ENCODE measurements at places on chromosomes 7 and 10.

DNA sequence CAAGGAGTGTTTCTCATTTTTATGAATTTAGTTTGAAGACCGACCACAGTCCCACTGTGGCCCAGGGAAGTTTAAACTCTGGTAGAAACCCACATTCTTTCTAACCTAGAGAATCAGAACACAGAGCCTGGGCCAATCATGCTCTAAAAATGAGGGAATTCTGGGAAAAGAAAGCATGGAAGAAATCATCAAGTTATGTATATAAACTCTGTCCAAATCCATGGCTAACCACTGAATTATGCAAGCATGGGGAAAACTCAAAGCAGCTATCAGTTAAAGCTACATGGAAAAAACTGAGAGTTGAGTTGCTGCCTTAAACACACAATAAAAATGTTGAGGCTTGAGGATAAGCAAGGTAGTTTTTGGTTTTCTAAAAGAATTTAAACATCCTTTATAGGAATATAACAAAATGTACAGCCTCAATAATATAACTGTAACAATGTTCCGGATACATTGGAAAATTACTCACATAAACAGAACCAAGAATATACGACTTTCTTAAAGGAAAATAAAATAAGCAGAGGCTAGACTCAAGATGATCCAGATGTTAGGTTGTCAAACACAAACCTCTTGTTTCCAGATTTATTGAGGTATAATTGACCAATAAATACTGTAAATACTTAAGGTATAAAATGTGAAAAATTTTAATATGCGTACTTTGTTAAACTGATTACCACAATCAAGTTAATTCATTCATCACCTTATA is 311.2 kb upstream of the GNAI1 start:
- DNase-seq: no peak

- DNase-seq: peak; percentile 65
Measured at GRCh38 chr7:16801111-16801542, 3.7 kb downstream of the AGR2 start.

- DNase-seq: no peak
Measured at GRCh38 chr10:89639326-89639725, 5.7 kb downstream of the PANK1 start.

DNA sequence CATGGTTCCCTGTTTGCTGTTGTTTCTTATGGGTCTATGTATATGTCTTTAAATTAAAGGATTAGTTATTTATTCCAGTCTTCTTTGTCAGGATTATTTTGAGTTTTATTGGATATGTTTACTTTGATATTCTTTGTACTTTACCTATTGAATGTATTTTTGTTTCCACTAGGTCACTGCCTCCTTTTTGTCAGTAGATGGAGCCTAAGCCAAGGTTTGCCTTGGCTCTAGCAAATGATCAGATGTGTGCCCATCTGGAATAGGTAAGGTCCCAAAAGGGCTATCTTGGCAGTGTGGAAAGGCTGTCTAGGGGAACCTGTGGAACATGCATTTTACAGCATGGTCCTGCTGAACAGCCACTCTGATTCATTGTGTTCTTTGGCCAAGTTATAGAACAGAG is 337.3 kb upstream of the GHITM start:
- no peak for DNase-seq

DNA sequence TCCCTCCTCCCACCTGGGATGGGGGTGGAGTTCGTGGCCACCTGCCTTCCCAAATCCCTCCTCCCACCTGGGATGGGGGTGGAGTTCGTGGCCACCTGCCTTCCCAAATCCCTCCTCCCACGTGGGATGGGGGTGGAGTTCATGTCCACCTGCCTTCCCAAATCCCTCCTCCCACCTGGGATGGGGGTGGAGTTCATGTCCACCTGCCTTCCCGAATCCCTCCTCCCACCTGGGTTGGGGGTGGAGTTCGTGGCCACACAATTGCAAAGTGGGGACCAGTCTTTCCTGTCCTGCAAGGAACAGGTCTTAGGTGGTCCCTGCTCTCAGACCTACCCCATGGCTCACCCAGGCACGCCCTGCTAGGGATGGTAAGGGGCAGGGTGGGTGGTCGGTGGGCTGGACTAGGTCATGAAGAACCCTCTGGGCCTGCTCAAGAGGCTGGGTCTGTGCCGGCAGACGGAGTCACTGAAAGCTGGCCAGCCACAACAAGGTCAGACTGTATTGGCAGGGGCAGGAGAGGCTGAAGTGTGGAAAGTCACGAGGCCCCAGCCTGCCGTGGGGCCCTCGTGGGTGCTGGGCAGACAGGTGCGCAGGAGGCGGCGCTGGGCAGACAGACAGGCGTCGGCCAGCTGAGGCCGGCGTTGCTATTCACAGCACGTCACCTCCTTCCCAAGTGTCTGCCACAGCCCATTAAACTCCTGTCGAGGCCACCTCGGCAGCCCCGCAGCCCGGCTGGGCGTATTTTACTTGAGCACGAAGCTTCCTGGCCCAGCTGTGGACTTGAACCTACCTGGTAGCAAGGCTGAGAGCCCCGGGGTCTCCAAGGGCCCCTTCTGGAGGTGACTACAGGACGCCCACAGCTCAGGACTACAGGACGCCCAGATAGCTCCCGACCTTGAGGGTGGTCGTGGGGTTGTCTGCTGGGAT is 4.1 kb downstream of the KNDC1 start:
- DNase-seq: no peak

DNA sequence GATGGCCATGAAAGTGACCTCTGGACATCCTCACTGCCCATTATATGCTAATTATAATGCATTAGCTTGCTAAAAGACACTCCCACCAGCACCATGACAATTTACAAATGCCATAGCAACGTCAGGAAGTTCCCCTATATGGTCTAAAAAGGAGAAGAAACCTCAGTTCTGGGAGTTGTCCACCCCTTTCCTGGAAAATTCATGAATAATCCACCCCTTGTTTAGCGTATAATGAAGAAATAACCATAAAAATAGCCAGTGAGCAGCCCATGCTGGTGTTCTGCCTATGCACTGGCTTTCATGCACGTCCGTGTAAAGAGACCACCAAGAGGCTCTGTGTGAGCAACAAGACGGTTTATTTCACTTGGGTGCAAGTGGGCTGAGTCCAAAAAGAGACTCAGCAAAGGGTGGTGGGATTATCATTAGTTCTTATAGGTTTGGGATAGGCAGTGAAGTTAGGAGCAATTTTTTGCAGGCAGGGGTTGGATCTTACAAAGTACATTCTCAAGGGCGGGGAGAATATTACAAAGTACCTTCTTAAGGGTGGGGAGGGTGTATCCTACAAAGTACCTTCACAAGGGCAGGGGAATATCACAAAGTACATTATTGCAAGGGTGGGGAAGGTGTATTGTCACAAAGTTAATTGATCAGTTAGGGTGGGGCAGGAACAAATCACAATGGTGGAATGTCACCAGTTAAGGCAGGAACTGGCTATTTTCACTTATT is 45.6 kb downstream of the LBX1 start:
- no peak for DNase-seq

- peak; percentile 70 for DNase-seq
Measured at GRCh38 chr10:124719213-124719851, 24.8 kb downstream of the FAM53B start.

GRCh38 chr7:101599787-101600186 is 29.3 kb downstream of the MYL10 start:
- DNase-seq: no peak

GRCh38 chr7:42350801-42351200 is 113.8 kb upstream of the GLI3 start:
- DNase-seq: no peak

GRCh38 chr7:90532231-90532929 is 62.9 kb downstream of the PTTG1IP2 start:
- no peak for DNase-seq

- DNase-seq: no peak
Measured at GRCh38 chr7:2716906-2717292, 28.9 kb downstream of the AMZ1 start.

DNA sequence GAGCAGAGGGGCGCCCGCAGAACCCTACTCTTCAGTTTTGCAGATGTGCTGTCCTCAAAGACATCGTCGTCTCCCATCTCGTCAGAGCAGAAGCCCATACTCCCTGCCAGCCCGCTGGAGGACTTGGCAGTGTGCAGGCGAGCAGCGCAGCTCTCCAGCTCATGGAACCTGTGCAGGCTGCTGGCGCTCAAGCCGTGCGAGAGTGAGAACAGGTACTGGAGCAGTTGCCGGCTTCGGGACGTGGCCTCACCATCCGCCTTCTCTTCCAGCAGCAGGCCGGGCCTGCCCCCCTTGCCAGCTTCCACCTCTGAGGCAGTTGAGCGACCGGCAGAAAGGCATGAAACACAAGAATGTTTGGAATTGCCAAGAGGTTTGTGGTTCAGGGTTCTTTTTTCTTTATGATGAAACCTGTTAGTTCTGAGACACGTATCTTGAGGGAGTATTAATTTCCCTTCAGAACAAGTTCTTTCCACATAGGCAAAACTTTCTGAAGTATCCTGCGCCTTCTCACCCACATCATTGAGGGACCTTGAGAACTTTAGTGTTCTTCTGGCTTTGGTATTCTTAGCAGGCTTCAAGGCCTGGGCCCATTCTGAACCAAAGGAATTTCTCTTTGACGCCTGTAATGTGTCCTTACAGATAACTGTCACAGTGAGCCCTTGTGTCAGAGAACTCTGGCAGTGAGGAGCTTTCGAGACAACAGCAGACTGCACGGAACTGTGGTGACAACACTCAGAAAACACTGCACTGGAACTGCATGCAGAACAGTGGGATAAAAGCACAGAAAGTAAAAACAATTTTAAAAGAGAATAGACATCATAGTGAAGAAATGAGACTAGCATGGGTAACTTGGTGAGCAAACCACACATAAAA is 89.5 kb downstream of the ALOX5 start:
- DNase-seq: no peak

DNA sequence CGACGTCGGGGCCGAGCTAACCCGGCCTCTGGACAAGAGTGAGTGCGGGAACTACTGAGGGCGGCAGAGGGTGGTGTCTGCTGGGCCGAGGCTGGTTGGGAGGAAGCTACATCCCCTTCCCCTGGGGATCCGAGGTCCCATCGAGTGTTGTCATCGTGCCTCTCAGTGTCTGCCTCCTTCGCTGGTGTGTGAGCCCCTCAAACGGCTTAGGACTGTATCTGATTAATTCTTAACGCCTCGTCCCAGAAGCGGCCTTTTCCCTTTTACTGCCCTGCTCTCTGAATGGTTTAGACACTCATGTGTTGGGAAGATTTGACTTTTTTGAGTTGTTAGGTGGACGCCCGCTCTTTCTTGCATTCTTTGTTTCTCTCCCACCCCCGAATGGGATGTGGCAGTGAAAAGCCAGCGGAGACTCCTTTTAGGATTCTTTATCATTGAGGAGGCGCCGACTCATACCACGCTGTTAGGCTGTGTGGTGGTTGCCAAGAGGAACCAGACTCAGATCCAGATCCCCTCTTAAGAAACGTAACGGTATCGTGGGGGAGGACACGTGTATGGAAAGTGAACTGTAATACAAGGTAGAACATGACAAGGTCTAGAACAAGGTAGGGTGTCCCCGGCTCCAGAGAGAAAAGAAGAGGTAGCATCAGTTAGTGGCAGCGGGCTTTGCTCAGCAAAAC is 631 bp downstream of the SUPV3L1 start:
- peak; percentile 39 for DNase-seq

DNA sequence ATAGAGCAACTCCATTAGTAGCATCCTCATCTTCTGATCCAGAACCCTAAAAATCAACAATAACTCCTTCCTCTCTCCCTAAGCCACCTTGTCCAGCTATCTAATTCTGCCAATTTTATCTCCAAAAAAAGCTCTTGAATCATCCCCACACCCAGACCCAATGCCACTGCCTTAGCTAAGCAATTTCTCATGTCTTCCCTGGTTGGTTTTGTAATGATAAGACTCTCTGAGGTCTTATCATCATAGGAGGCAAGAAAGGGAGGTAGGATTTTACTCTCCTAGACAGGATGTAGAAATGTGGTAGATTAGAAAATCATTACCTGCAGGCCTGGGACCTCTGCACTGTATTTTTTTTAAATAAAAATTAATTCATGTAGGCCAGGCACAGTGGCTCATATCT is 283.5 kb upstream of the NEBL start:
- DNase-seq: no peak

- peak; percentile 89 for DNase-seq
Measured at GRCh38 chr10:30433730-30434272, at the start of gene MAP3K8. Gene MAP3K8, plus strand, starts transcription at chr10:30434184. Its CDS starts 4,755 bp downstream, at chr10:30438939.

Measured in AG08396 (cell line).